ENCODE measurements at places on chromosomes 16 and 17.

DNA sequence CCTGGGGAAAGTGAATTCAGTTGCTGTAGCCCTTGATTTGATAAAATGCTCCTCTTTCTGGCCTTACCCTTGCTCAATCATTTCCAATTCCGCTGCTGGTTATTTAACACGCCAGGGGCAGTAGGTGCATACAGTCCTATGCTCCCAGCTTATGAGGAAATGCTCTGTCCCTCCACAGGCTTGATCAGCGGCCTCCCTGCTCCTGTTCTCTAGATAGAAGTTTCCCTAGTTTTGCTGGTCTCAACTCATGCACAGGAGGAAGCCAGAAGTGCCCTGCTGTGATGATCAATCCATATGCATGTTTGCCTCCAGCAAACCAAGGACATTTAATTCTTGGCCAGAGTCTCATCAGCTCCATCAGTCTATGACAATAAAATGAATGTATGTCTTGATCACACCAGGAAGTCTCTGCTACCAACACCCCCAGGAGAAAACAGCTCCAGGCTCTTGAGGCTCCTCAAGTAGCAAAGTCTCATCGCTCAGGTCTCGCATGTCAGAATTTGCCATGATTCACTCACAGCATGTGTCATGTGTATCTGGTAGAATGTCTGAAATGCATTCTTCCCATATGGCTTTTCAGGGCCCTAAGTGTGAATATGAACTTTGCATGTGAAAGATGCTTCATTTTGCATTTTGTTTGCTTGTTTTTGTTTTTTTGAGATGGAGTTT, 208.9 kb downstream of the CDH13 start:
- no peak for DNase-seq

DNA sequence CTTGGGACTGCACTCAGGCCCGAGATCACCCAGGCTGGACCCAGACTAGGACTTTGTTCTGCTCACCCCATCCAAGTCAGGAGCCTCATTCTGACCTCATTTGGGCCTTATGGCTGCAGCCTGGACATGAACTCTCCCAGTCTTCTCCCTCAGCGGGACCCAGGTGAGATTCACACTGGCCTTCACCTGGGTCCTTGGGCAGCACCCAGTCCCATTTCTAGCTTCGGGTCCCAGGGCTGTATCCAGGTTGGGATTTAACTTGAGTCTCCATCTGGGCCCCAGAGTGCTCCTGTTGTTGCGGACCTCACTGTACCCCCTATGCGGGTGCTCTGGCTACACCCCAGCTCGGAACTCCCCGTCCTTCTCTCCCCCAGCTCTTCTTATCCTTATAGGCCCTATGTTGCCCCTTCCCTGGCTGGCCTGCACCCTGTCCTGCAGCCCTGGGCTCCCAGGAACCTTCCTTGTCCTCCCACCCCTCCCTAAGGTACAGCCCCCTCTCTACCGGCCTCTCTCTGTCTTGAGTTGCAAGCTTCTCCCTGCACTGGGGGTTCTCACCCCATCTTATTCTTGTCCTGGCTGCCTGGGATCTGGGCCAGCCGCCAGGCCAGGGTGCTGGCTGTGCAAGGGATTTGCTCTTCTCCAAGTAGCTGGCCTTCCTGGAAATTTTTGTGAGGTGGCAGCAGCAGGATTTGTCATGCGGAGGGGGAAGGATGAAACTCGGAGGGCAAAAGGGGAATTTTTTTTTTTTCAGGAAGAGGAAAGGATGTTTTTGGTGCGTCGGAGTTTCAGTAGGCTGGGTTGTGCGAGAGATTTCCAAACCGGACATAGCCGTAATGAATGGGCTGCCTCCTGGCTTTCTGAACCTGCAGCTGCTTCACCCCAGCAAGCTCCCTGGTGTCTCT, 904 bp downstream of the MAP2K3 start:
- peak; percentile 30 for DNase-seq

DNA sequence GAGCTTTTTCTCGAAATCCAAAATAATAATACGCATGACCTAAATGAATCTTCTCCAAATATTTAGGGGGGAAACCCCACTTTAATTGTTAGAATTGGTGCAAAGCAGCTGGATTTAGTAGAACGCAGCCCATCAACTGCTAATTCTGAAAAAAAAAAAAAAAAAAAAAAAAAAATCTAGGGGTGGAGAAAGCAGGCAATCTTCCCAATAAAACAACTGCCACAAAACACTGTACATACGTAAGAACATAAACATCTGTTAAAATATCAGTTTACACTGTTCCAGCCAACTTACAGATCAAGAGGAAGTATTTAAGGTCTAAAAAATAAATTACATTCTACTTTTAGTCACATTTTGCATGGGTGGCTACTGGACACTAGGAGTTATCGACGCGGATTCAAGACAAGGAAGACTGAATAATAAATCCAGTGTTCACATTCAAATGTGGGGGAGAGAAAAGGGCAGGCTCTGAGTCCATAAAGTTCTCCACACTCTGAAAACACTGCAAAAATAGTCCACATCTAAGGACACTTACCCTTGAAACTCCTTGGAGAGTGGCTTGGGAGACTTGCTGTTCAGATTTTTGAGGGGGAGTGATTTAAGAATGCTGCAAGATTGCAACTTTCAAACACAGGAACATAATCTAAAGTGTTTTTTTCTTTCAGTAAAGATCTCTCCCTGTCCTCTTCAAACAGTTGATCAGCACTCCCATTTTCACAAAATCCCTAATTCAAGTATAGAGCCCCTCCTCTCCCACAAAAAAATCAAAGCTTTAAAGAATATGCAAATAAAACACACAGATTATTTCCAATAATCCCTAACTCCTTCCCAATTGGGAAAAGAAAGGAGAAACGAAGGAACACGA, 1.3 kb downstream of the APPBP2 start:
- DNase-seq: peak; percentile 15

- DNase-seq: no peak
Measured at GRCh38 chr17:73029991-73030390, 62.5 kb downstream of the SLC39A11 start.

- no peak for DNase-seq
Measured at GRCh38 chr17:37098910-37099664, 150.3 kb downstream of the AATF start.
